Stimulated activated CD4-positive, alpha-beta T cell treated with anti-CD3 and anti-CD28 coated beads, Interleukin-15, amount 100 ng/mL, for 48 hours (primary cell): ENCODE measurements at places on chromosomes 5 and 9.
A peak's percentile ranks its signal among the peaks of the same experiment; 100 is the strongest.

GRCh38 chr5:132019857-132020555 is 8.5 kb upstream of the ACSL6 start:
- DNase-seq: peak; percentile 79

GRCh38 chr5:110612794-110613247 is 113.7 kb downstream of the TMEM232 start:
- DNase-seq: no peak

DNA sequence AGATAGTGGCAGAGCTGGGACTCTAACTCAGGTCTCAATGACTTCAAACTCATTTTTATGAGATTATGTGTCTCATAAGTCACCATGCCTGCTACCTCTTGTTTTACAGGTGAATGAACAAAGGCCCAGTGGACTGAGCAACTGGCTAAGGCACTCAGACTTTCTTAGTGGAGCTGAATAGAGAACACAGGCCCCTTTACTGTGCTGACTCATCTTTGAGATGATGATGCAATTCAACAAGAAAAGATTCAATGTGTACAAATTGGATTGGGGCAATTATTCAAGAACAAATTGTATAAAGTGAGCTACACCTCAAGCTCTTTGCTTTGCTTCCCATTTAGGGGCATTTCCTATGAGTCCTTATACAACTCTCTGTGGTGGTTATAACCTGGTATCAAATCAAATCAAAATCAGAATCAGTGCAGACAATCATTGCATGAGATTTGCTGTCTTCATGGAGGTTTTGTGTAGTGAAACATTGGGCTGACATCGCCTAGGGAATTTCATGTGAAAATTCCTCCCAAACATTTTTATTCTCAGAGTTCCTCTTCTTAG is 84.3 kb upstream of the PPP2R2B start:
- no peak for DNase-seq

DNA sequence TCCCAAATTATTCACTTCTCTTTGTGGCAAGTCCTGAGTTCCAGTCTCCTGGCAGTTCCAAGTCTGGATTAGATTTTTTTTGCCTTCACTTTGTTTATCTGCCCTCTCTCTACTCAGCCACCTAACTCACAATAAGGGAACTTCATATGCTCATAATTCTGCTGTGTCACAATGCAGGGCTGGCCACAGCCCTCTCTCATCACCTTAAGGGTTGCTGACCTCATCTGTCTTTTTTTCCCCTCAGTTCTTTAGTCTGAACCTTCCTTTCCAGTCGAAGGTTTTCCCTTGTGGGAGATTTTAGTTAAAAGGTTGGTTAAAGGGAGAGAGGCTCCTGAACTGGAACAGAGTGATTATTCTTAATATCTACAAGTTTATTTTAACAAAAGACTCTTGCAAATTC is 4.1 kb downstream of the BAG1 start:
- DNase-seq: no peak

GRCh38 chr5:82641331-82642003 is 363.3 kb upstream of the RPS23 start:
- no peak for DNase-seq

DNA sequence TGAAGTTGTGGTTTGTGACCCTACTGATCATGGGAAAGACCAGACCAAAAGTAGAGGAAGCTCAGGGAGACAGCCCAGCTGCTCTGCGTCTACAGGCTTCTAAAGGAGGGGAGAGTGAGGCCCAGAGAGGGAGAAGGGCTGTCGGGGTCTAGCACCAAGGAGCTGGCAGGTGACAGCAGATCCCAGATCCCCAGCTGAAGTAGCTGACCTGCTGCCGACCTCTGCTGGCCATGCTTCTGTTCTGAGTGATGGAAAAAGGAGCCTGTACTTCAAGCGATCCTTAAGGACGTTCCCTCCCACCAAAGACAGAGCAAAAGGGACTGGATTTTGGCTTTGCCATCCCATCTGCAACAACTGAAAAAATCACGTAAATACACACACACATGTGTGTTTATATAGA is 22.7 kb upstream of the QSOX2 start:
- no peak for DNase-seq

DNA sequence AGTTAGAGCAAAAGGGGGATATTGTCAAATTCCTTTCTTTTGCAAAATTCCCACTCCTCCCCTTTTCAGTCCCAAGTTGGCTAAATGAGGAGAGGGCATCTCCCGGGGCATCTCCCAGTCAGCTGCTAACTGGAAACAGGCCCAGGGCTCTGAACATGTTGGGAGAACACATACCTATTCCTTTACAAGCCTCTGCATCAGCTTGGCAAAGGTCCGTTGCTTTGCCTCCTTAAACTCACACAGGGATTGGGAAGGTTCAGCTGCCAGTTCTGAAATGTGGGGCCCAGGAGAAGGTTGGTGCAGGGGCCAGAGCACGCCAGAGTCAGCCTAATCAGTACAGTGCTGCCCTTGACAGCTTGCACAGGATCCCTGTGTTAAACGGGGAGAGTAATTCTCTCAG is 11.0 kb upstream of the DMRT3 start:
- no peak for DNase-seq

- DNase-seq: no peak
These were observed 307.2 kb downstream of the GADD45G start for GRCh38 chr9:89911721-89912604.

DNA sequence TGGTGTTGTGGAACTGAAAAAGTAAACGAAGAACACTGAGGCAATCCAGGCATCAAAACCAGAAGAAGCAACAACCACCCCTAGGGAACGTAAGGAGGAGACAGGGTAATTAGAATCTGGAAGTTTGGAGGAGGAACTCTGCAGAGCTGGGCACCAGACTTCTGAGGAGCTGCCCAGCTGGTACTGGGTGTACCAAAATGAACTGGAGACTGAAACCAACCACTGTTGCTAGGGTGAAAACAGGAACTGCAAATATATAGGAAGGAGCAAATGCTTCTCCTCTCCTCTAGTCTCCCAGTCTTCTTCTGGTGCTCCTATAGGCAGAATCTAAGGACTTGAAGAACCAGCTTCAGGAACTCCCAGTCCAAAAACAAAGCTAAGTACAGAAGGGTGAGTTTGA is 189.8 kb downstream of the ELAVL2 start:
- no peak for DNase-seq
